Stimulated activated CD8-positive, alpha-beta memory T cell treated with anti-CD3 and anti-CD28 coated beads, Interleukin-7, amount 100 ng/mL, for 48 hours (primary cell): ENCODE measurements at places on chromosomes 16 and 17.

DNA sequence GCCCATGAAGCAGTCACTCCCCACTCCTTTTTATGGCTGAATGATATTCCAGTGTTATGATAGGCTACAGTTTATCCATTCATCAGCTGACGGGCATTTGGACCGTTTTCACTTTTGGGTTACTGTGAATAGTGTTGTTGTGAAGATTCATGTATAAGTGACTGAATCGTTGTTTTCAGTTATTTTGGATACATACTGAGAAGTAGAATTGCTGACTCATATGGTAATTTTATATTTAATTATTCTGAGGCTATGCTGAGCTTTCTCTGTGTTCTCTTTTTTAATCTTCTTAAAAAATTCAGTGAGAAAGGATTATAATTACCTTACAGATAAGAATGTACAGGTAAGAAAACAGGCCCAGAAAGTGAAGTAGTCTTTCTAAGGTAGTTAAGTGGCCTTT is 117.9 kb upstream of the MPHOSPH6 start:
- no peak for DNase-seq

DNA sequence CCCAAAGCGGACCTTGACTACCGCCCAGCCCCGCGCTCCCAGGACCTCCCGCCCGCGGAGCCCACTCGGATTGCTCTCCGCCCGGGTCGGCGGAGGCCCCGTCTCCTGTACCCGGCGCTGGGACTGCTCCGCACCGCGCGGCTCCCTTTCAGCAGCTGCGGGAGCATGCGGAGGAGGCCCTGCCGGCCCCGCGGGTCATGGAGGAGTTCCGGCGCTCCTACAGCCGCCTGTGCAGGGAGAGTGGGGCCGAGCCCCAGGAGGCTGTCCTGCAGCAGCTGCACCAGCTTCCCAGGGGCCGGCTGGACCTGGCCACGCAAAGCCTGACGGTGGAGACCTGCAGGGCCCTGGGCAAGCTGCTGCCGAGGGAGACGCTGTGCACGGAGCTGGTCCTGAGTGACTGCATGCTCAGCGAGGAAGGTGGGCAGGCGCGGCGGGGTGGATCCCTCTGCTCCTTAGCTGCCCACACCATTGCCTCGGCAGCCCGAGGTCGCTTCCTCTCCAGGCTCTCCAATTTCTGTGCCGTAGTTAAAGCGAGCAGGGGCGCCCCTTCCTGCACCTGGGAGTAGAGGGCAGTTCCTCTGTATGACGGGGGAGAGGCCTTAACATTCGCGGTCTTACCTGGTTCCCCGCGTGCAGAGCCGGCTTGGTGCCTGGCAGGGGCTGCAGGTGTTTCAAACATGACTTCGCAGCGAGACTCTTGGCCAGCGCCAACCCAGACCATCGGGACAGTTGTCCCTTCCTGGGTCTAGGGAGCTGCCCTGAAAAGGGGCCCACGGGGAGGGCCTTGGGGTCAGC is 539 bp downstream of the LRRC45 start:
- no peak for DNase-seq

DNA sequence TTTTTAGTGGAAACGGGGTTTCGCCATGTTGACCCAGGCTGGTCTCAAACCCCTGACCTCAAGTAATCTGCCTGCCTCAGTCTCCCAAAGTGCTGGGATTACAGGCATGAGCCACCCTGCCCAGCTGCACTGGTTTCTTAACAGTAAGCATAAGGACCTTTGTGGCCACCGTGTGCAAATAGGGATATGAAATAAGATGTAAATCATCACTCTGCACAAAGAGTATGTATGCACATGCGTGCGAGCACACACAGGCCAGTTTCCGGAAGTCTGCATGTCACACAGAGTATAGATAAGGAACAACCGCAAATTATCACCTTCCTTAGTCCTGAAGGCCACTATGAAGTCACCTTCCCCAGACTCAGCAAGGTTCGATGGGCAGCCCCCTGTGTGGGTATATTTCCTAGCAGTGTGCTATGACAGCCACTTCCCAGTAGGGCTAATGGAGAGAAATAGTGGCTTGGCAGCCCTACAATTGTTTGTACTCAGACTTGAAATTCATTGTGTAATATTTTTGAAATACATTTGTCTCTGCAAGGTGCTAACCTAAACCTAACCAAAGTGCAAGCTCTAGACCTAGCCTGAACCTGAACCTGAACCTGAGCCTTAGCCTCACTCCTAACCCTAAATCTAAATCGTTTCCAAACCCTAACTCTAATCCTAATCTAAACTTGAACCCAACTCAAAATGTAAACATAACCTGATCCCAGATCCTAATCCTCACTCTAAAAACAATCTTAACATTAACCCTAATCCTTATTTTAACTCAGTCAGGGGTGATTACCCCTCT is 48.4 kb upstream of the SKAP1 start:
- DNase-seq = peak; percentile 27

- DNase-seq = no peak
These were observed 43.4 kb downstream of the METRNL start for GRCh38 chr17:83122834-83123233.

DNA sequence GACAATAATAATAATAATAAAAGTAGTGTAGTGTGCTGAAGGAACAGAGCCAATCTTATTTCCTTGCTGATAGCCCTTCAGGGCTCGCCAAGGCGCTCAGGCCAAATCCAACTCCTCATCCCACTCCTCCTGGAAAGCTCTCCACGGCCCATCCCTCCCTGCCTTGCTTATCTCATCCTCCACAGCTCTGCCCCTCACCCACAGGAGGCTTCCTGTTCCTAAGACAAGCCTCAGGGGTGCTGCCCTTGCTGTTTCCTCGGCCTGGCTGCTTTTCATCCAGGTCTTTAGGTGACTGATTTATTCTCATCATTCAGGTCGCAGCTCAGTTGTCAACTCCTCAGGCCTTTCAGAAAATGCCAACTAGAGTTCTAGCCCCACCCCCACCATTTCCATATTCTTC is 11.2 kb downstream of the GTF3C1 start:
- no peak for DNase-seq
